Thymus (tissue), 14 donors: ENCODE measurements at places on chromosomes 11 and 22.
A peak's percentile ranks its signal among the peaks of the same experiment; 100 is the strongest.

- no peaks in the 10 kb centered on the region for H3K36me3 ChIP-seq
- DNase-seq, result no peak
- H3K4me1 ChIP-seq, result no peaks in the 10 kb centered on the region
- no peak overlapping the region for H3K27ac ChIP-seq
- H3K4me3 ChIP-seq, result no peak overlapping the region
Observed at GRCh38 chr22:50061824-50062355, 3.8 kb upstream of the TTLL8 start.

DNA sequence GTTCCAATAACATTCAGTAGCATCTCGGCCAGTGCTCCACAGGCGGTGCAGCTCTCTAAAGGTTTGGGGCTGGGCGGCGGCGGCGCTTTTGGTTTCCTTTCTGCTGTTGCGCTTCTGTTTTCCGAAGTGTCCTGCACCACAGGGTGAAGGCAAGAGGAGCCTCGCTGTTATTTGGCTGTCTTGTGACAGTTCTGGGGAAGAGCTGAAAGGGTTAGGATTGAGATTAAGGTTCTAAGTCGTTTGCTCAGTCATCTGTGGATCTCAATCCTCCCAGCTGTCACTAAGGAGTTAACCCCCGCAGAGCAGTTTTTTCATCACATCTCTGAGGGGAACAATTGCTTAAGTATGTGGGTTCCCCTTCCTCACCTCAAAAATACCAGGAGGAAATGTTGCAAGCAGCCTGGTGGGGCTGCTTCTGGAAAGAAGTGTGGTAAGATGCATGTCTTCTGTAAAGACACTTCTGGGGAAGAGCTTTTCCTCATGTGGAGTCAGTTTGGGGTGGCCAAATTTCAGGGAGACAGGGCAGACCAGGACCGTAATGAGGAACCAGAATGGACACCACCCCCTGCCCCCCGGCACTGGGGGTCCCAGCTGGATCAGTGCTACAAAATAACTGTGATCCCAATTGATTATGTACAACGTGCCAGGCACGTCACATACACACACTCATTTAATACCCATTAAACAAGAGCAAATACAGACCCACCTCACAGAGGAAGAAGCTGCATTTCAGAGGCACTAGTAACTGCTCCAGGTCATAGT, 14.2 kb downstream of the TMEM121B start:
- DNase-seq, result no peak
- no peaks in the 10 kb centered on the region for H3K27me3 ChIP-seq
- H3K27ac ChIP-seq, result no peak overlapping the region
- H3K4me1 ChIP-seq, result no peaks in the 10 kb centered on the region

GRCh38 chr11:12803086-12803826, 129.0 kb downstream of the TEAD1 start:
- no peak for DNase-seq
- no peaks in the 10 kb centered on the region for H3K4me1 ChIP-seq
- H3K27me3 ChIP-seq, result no peaks in the 10 kb centered on the region
- no peaks in the 10 kb centered on the region for H3K36me3 ChIP-seq
- H3K27ac ChIP-seq, result peak overlapping the region; percentile 46

- H3K36me3 ChIP-seq, result no peaks in the 10 kb centered on the region
- H3K4me1 ChIP-seq, result peaks cover 5% of the 10 kb centered on the region
- no peak overlapping the region for H3K4me3 ChIP-seq
- no peaks in the 10 kb centered on the region for H3K27me3 ChIP-seq
- H3K27ac ChIP-seq, result no peak overlapping the region
Observed at GRCh38 chr22:43555561-43556515, 144.0 kb downstream of the MPPED1 start.

GRCh38 chr11:104526006-104526405, 362.1 kb upstream of the PDGFD start:
- H3K27ac ChIP-seq, result no peak overlapping the region
- no peaks in the 10 kb centered on the region for H3K36me3 ChIP-seq
- H3K4me1 ChIP-seq, result no peaks in the 10 kb centered on the region
- H3K27me3 ChIP-seq, result no peaks in the 10 kb centered on the region
- no peak overlapping the region for H3K4me3 ChIP-seq
- DNase-seq, result no peak

DNA sequence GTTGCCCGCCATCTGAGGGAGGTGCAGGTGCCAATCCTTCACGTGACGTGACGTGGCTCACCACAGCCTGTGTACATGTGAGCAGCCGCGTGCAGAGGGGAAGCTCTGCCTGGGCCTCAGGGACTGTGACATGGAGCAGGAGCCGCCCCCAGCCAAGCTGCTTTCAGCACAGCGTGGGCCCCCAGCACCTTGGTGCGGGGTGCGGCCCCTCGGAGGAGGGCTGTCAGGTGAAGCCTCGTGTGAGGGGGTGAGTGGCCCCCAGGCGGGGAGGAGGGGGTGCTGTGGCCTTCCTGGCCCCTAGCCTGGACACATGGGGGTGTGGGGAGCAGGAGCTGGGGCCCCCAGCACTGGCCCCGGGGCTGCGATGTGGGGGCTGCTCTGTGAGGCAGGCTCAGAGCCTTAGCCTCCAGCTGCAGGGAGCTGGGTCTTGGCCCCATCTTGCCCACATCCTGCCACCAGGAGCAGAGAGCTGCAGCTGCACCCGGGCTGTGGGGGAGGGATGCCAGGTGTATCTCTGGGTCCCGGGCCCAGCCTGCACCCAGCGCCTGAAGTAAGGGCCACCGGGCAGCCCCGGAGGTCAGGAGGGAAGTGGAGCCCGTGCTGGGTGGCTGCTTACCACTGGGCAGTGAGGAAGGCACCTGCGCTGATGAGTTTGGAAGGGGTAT, at the start of gene ADORA2A:
ADORA2A (plus strand) TSS at position 100 of the 665 bp plus-strand sequence. CDS start 5,806 bp downstream, outside the sequence.
- peak within 1 kb of the TSS; percentile 87 for H3K4me3 ChIP-seq
- peaks cover 6% of the 10 kb centered on the region for H3K36me3 ChIP-seq
- H3K4me1 ChIP-seq, result peaks cover 87% of the 10 kb centered on the region
- DNase-seq, result peak; percentile 95
- no peaks in the 10 kb centered on the region for H3K27me3 ChIP-seq
- H3K27ac ChIP-seq, result peak within 1 kb of the TSS; percentile 99

DNA sequence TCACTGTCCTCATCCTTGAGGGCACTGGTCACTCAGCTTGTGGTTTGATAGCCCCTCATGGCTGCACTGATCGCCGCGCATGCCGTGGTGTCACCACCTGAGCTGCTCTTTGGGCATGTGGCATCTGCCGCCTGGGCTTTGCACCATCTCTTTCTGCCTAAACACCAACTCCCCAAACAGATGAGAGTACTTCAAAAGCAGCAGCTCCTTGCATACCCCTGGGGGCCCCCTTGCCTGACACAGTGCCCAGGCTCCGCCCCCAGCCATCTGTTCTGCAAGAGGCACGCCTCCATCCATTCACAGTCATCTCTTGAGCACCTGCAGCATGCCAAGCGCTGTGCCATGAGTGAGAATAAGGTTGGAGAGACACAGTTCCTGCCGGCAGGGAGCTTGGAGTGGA, 104.5 kb upstream of the B3GAT1 start:
- no peak for DNase-seq
- H3K4me3 ChIP-seq, result no peak overlapping the region
- no peaks in the 10 kb centered on the region for H3K27me3 ChIP-seq
- H3K4me1 ChIP-seq, result peaks cover 17% of the 10 kb centered on the region

- H3K36me3 ChIP-seq, result no peaks in the 10 kb centered on the region
- no peak overlapping the region for H3K27ac ChIP-seq
- H3K27me3 ChIP-seq, result peaks cover 72% of the 10 kb centered on the region
- peak overlapping the region; percentile 51 for H3K4me3 ChIP-seq
- H3K4me1 ChIP-seq, result peaks cover 11% of the 10 kb centered on the region
Observed at GRCh38 chr22:50169774-50170341, 673 bp upstream of the PANX2 start.
